ENCODE measurements at places on chromosomes 3 and 15.

GRCh38 chr3:188827576-188827975, 344.2 kb upstream of the TPRG1 start:
- no peaks in the 10 kb centered on the region for H3K27me3 ChIP-seq
- no peaks in the 10 kb centered on the region for H3K36me3 ChIP-seq
- DNase-seq: no peak
- H3K27ac ChIP-seq: no peak overlapping the region

- H3K4me1 ChIP-seq: peaks cover 77% of the 10 kb centered on the region
- no peak overlapping the region for H3K4me3 ChIP-seq
- H3K27ac ChIP-seq: peak overlapping the region; percentile 99
Observed at GRCh38 chr3:172138792-172139507, 99.6 kb downstream of the FNDC3B start.

- no peak overlapping the region for H3K27ac ChIP-seq
- peaks cover 2% of the 10 kb centered on the region for H3K4me1 ChIP-seq
- H3K36me3 ChIP-seq: no peaks in the 10 kb centered on the region
Observed at GRCh38 chr3:47251689-47252088, 30.9 kb downstream of the KIF9 start.

DNA sequence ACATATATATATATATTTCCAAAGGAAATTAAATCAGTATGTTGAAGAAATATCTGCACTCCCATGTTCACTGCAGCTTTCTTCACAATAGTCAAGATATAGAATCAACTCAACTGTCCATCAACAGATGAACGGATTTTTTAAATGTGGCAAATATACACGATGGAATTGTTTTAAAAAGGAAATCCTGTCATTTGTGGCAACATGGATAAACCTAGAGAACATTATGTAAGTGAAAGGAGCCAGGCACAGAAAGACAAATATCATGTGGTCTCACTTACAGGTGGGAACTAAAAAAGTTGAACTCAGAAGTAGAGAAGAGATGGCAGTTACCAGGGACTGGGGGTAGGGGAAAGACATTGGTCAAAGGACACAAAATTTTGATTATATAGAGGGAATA, 253.7 kb downstream of the ULK4 start:
- no peak for DNase-seq
- peaks cover 2% of the 10 kb centered on the region for H3K27me3 ChIP-seq
- no peak overlapping the region for H3K27ac ChIP-seq
- no peak overlapping the region for H3K4me3 ChIP-seq

GRCh38 chr15:80106051-80106450, 46.6 kb downstream of the ZFAND6 start:
- H3K36me3 ChIP-seq: no peaks in the 10 kb centered on the region
- no peak overlapping the region for H3K4me3 ChIP-seq
- no peak for DNase-seq
- H3K4me1 ChIP-seq: no peaks in the 10 kb centered on the region

GRCh38 chr3:103056542-103056941, 621.7 kb downstream of the ZPLD1 start:
- peaks cover 45% of the 10 kb centered on the region for H3K4me1 ChIP-seq
- H3K4me3 ChIP-seq: no peak overlapping the region
- DNase-seq: no peak
- no peaks in the 10 kb centered on the region for H3K36me3 ChIP-seq

DNA sequence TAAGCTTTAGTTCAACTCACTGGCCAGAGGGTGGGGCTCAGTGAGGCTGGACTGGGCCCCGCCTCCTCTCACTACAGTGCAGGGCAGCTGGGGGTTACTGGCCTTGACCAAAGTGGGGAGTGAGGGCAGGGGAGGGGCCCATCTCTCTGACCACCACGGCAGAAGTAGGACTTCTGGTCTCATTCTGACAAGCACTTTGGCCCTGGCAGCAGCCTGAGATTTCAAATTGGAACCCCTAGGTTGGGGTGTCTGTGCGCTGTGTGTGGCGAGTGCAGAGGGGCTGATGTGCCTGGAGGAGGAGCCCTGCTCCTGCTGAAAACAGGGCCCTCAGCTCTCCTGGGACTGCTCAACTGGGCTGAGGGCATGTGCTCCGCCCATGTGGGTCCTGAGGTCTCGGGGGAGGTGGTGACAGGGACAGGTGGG, 60.3 kb upstream of the RPL32 start:
- H3K4me3 ChIP-seq: no peak overlapping the region
- DNase-seq: no peak
- peaks cover 4% of the 10 kb centered on the region for H3K36me3 ChIP-seq
- no peaks in the 10 kb centered on the region for H3K4me1 ChIP-seq
- no peak overlapping the region for H3K27ac ChIP-seq
- peaks cover 12% of the 10 kb centered on the region for H3K27me3 ChIP-seq

- H3K27me3 ChIP-seq: peaks cover 4% of the 10 kb centered on the region
- no peaks in the 10 kb centered on the region for H3K4me1 ChIP-seq
Observed at GRCh38 chr3:33103034-33103433, 6.1 kb upstream of the GLB1 start.

DNA sequence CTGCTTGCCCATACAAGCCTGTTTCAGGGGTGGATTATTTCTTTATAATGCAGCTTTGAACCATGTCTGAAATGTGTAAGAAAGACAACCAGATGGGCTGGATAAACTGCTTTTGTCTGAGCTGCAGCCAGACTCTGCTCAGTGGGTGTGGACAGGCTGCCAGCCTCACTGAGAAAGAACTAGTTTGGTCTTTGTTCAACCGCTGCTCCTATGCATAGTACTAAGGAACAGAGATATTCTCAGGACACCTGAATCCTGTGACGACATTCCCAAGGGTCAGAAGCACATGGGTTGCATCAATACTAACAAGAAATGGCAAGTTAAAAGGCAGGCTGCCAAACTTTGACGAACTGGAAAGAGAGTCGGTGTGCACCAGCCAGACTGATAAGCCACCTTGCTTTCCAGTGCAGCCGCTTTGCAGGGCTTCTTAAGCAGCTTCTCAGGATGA, 57.2 kb downstream of the PLD1 start:
- no peak for DNase-seq
- H3K27me3 ChIP-seq: no peaks in the 10 kb centered on the region
- no peaks in the 10 kb centered on the region for H3K36me3 ChIP-seq
- H3K27ac ChIP-seq: no peak overlapping the region
- peaks cover 11% of the 10 kb centered on the region for H3K4me1 ChIP-seq

GRCh38 chr15:55853134-55853533, 110.2 kb upstream of the PRTG start:
- H3K36me3 ChIP-seq: peaks cover 33% of the 10 kb centered on the region
- DNase-seq: no peak
- H3K4me3 ChIP-seq: no peak overlapping the region
- no peak overlapping the region for H3K27ac ChIP-seq
- peaks cover 18% of the 10 kb centered on the region for H3K4me1 ChIP-seq
- H3K27me3 ChIP-seq: peaks cover 2% of the 10 kb centered on the region
